MM.1S (cell line): ENCODE measurements at places on chromosomes 7 and 10.

DNA sequence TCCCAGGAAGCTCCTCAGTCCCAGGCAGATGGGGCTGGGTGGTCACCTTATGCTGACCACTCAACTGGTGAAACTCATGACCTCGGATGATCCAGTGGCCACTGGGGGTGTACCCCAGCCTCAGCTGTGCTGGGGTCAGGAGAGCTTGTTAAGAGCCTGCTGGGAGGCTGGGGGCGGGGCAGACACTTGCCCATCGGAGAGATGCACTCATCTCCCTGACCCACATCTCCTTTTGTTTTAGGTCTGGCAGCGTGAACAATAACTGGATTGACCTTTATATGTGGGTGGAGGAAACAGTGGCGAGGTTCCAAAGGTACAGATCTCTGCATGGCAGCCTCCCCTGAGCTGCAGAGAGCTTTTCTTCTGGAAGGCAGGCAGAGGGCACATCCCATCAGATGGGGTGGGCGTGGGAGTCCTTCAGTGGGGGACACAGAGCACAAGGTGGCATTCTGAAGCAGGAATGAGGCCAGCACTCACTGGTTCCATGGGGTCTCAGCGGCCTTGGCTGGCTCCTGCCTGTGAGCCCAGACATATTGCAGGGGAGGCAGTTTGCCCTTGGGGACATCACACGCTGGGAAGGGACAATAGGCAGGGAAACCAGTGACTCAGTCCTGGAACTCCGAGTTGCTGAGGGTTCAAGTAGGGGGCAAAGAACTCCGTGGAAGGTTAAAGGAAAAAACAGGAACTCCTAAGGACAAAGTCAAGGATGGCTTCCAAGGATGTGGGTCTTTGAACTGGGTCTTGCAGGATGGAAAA, 5.2 kb downstream of the ANTXRL start:
- no peak for DNase-seq
- no peak overlapping the region for H3K4me3 ChIP-seq
- H3K4me1 ChIP-seq: no peaks in the 10 kb centered on the region
- H3K27ac ChIP-seq: no peak overlapping the region

DNA sequence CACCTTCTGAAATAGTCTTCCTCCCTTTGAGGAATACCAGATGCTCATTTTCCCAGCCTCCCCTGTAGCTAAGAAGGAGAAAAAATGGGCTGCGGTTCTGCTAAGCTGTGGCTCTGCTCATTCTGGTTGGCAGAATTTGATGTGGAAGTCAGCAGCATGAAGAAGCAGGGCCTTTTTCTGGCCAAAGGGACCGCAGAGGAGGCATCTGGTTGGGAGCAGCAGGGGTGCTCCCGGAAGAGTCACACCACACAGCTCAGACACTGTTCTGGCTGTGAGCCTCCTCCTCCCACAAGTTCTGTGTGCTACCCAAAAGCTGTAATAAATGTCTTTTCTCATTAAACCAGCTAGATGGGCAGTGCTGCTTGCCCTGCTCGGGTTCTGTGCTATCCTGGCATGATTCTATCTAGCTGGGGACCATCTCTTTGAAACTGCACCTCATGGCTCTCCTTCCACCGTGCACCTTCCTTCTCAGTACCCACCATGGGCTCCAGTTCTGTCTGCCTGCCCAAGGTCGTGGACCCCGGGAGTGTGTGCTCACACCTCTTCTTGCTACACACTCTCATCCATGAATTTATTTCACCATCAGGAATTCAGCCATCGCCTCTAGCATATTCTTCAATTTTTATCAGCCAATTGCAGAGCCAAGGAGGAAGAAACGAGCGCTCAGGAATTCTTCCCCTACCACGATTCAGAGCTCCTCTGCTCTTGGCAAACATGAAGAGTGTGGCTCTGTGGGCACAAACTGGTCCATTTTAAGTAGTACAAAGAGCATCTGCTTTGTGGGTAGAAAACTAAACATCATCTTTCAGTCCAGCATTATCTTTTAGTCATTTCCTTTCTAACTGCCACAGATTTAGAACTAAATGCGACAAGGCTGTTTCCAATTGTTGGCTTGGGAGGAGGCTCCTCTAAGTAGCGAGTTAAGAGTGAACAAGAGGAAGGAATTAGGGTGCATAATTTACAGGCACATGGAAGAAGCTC, 76.9 kb downstream of the FAM171A1 start:
- no peak for DNase-seq
- no peak overlapping the region for H3K27ac ChIP-seq
- H3K4me1 ChIP-seq: no peaks in the 10 kb centered on the region
- no peaks in the 10 kb centered on the region for H3K27me3 ChIP-seq

- H3K36me3 ChIP-seq: no peaks in the 10 kb centered on the region
- H3K4me1 ChIP-seq: peaks cover 13% of the 10 kb centered on the region
- H3K27ac ChIP-seq: no peak overlapping the region
- H3K27me3 ChIP-seq: no peaks in the 10 kb centered on the region
- H3K4me3 ChIP-seq: no peak overlapping the region
These were observed 400.9 kb downstream of the KCNMA1 start for GRCh38 chr10:77236700-77237099.

DNA sequence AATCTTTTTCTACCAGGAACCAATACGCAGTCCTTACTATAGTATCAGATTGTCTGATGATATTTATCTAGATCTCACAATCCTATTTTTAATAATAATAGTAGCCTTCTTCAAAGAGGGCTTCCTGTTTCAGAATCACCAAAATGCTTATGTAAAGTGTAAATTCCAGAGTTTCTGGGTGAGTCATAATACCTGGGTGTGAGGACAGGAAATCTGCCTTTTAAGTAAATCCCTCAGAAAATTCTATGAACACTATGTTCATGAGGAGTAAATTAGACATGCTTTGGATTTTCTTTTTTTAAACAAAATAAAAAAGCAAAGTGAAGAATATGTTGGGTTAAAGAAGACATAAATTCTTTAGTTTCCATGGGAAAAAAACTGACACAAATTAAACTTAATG, 20.5 kb downstream of the DKK1 start:
- H3K4me1 ChIP-seq: peaks cover 8% of the 10 kb centered on the region; the same call in 1 of the 2 replicates
- no peaks in the 10 kb centered on the region for H3K36me3 ChIP-seq
- no peak overlapping the region for H3K27ac ChIP-seq
- no peak overlapping the region for H3K4me3 ChIP-seq
- no peak for DNase-seq

DNA sequence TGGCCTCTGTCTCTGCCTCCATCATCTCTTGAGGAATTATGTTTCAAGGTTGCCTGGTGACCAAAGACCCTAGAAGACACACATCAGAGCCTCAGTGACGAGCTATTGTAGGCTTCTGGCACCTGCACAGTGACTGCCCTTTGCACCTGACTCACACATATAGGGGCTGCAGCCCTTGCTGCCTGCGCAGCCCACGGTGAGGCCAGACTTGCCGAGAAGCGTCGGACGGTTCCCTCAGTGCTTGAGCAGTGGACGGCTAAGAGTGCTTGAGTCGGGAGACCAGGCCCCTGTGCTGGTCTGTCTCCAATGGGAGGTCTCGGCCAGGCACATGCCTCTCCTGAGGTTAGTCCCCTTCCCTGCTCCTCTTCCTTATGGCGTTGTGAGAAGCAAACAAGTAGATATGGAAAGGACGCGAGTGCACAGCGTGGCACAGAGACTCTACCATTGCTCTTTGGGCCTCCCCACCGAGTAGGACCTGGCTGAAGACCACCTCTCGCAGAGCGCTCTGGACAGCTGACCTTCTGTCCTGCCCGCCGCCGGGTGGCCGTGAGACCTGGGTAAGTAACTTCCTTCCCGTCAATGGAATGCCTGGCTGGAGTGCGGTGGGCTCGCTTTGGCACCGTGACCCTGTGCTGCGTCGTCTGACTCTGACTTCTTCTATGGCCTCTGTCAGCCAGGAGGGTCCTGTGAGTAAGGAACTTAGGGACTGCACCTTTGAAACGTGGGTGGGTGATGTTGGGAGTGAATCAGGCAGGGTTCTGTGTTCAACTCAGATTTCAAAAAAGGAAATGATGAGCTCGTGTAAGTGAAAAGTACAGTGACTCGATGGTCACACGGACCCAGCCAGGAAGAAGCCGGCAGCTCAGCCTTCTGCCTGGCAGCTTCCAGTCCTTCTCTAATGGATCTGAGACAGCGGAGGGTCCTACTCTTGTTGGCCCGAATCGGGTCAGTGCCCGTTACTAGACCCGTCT, 33.7 kb downstream of the ZNF775 start:
- no peaks in the 10 kb centered on the region for H3K27me3 ChIP-seq
- no peak overlapping the region for H3K27ac ChIP-seq
- peaks cover 30% of the 10 kb centered on the region for H3K4me1 ChIP-seq
- H3K36me3 ChIP-seq: peaks cover 6% of the 10 kb centered on the region

- H3K27ac ChIP-seq: no peak overlapping the region
- no peak for DNase-seq
- no peaks in the 10 kb centered on the region for H3K36me3 ChIP-seq
- H3K4me1 ChIP-seq: no peaks in the 10 kb centered on the region
These were observed 234.2 kb downstream of the CCSER2 start for GRCh38 chr10:84562592-84562991.

- H3K36me3 ChIP-seq: no peaks in the 10 kb centered on the region
- H3K27me3 ChIP-seq: no peaks in the 10 kb centered on the region
- H3K4me1 ChIP-seq: no peaks in the 10 kb centered on the region
- H3K27ac ChIP-seq: no peak overlapping the region
These were observed 36.9 kb upstream of the STARD3NL start for GRCh38 chr7:38141187-38141586.

DNA sequence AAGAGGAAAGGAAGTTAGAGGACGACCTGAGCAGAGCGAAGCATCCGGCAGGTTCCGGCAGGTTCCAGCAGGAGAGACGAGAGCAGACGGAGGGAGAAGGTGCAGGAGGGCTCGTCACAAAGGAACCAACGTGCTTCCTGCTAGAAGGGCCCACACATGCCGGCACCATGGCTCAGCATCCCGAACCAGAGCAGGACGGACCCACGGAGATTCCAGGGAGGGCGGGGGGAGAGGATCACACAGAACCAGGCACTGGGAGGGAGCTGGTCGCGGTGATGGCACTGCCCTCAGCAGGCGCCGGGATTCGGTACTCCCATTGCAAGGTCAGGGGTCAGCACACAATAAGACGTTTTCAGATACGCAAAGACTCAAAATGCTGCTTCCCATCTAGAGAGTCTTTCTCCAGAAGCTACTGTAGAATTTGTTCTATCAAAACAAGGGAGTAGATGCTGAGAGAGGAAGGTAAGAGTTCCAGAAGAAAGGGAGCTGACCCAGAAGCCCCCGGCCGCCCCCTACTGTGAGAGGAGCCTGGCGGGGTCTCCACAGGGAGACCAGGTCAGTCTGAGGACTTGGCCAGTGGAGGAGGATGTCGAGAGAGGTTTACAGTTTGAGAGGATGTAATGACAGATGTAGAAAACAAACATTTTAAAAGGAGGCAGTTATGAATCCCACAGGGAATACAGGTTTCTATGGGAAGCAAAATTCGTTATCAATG, 23.6 kb upstream of the PWWP2B start:
- H3K27ac ChIP-seq: no peak overlapping the region
- DNase-seq: no peak
- H3K4me1 ChIP-seq: no peaks in the 10 kb centered on the region
- H3K4me3 ChIP-seq: no peak overlapping the region
- H3K27me3 ChIP-seq: peaks cover 79% of the 10 kb centered on the region

DNA sequence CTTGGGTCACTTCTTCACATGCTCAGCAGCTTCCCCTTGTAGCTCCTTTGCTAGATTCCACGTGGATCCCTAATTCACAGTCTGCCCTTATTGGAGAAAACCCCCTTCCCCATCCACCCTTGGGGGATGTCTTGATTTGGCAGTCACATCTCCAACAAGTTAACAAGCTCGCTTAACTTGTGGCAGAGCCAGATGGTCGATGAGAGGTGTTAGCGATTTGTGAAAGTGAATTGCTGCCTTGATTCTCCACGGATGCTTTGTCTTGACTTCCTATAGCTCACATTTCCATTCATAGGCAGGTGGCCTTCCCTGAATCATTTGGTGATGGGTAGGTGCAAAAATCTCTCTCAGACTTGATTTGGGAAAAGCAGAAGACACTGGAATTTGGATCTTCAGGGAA, 387.9 kb downstream of the TCERG1L start:
- H3K4me1 ChIP-seq: no peaks in the 10 kb centered on the region
- no peaks in the 10 kb centered on the region for H3K36me3 ChIP-seq
- no peak overlapping the region for H3K4me3 ChIP-seq
- no peaks in the 10 kb centered on the region for H3K27me3 ChIP-seq
- no peak for DNase-seq
- no peak overlapping the region for H3K27ac ChIP-seq

DNA sequence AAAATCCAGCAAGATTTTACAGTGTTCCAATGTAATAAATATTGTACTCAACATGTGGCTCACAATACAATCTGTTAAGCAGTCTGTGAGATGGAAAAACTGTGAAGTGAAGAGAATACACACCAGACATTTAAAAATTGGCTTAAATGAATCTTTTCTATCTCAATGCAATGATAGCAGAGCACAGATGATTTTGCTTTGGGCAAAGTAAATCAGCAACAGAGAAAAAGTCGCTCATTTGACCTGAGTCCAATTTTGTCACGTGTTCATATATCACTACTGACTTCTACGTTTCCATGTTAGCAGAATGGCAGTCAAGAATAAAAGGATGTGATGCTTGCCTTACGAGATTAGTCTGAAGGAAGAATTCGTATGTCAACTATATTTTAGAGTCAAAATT, 506.7 kb downstream of the POM121L12 start:
- no peak overlapping the region for H3K4me3 ChIP-seq
- DNase-seq: no peak
- H3K27me3 ChIP-seq: no peaks in the 10 kb centered on the region
- H3K27ac ChIP-seq: no peak overlapping the region

DNA sequence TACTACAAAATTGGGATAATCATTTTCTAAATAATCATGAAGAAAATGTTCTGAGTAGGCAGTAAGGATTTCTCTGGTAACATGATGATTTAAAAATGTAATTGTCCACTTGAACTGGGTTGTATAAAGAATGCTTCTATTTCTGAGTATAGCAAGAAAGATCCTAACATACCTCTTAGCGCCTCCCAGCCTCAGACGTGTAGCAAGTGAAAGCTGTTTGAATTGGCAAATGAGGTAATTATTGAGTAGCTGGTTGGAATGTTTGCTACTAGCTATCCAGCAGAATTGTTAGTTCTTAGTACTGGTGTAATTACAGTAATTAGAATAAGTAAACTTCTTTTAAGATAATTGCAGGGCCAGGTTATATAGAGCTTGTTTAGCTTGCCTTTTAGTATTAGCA, 47.9 kb downstream of the SEPTIN7 start:
- H3K4me3 ChIP-seq: no peak overlapping the region
- no peak for DNase-seq
- H3K27me3 ChIP-seq: no peaks in the 10 kb centered on the region
- H3K36me3 ChIP-seq: no peaks in the 10 kb centered on the region; the same call in 1 of the 2 replicates

DNA sequence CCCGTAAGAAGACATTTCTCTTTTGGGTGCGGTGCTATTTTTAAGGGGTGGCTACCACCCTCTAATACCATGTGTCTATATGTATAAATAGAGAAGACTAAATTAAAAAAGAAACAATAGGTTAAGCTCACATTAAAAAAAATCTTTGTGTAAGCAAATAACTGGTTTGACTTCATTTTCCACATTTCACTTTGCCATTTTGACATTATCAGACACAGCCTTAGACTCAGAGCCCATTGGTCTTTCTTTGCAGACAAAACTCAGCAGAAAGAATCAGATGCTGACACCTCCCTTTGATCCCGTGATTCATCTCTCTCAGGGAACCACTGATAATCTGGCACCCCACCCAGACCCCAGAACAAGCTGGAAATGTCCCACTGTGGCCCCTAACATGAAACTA, 74.5 kb downstream of the EMX2 start:
- no peaks in the 10 kb centered on the region for H3K36me3 ChIP-seq
- no peaks in the 10 kb centered on the region for H3K27me3 ChIP-seq
- no peak overlapping the region for H3K4me3 ChIP-seq
- no peaks in the 10 kb centered on the region for H3K4me1 ChIP-seq
- no peak overlapping the region for H3K27ac ChIP-seq

- no peak overlapping the region for H3K4me3 ChIP-seq
- no peaks in the 10 kb centered on the region; the same call in 1 of the 2 replicates for H3K27me3 ChIP-seq
- no peaks in the 10 kb centered on the region for H3K36me3 ChIP-seq
- H3K27ac ChIP-seq: no peak overlapping the region
- H3K4me1 ChIP-seq: no peaks in the 10 kb centered on the region
These were observed 7.8 kb upstream of the CYP3A4 start for GRCh38 chr7:99791667-99792369.
